Hindlimb muscle (tissue), 1 donor: ENCODE measurements at places on chromosomes 1 and 21. TPM values are rescaled to one million over a fixed set of nuclear protein-coding genes. Genes with fewer than 3 reads are reported as not detected.

GPR25 gene
- polyA plus RNA-seq = not detected

PPM1J gene
- 3.8 TPM for polyA plus RNA-seq

RPE65 gene
- polyA plus RNA-seq = not detected

MPL gene
- 0.41 TPM for polyA plus RNA-seq

ADAMTS1 gene
- 15.0 TPM for polyA plus RNA-seq

PGLYRP4 gene
- polyA plus RNA-seq = not detected

SSR2 gene
- 206 TPM for polyA plus RNA-seq
